Activated naive CD8-positive, alpha-beta T cell treated with anti-CD3 and anti-CD28 coated beads, Interleukin-2, amount 50 U/mL, for 24 hours (primary cell): ENCODE measurements at places on chromosomes 11 and 22.

- no peak overlapping the region for H3K27ac ChIP-seq
- no peaks in the 10 kb centered on the region for H3K4me1 ChIP-seq
Observed at GRCh38 chr11:12792590-12792989, 118.4 kb downstream of the TEAD1 start.

DNA sequence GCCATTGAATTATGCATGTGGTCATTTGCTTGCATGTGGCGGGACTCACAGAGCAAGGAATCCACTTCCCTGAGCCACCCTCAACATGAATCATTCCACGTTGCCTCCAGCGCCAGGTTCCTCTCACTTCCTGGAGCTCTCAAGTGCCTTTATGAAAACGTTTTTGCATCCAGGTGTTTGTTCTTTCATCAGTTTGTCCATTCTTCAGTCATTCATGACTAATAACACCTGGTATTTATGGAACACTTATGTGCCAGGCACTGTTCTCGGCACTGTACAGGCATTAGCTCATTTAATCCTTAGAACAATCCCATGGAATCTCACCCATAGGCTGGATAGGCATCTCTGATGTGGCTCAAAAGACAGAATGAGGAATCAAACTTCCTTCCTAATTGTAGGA, 256.1 kb upstream of the SYN3 start:
- no peak overlapping the region for H3K27ac ChIP-seq
- no peak overlapping the region for H3K4me3 ChIP-seq
- no peaks in the 10 kb centered on the region for H3K27me3 ChIP-seq
- H3K36me3 ChIP-seq = no peaks in the 10 kb centered on the region
- no peak for DNase-seq

DNA sequence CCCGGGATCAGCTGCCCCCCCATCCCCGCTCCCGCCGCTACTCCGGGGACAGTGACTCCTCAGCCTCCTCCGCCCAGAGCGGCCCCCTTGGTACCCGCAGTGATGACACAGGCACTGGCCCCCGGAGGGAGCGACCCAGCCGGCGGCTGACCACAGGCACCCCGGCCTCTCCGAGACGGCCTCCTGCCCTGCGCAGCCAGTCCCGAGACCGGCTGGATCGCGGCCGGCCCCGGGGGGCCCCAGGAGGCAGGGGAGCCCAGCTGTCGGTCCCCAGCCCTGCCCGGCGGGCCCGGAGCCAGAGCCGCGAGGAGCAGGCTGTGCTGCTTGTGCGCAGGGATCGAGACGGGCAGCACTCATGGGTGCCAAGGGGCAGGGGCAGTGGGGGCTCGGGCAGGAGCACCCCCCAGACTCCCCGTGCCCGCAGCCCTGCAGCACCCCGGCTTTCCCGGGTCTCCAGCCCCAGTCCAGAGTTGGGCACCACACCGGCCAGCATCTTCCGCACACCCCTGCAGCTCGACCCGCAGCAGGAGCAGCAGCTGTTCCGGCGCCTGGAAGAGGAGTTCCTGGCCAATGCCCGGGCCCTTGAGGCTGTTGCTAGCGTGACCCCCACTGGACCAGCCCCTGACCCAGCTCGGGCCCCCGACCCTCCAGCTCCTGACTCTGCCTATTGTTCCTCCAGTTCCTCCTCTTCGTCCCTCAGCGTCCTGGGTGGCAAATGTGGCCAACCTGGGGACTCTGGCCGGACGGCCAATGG, 3.9 kb downstream of the RASL10A start:
- H3K36me3 ChIP-seq = no peaks in the 10 kb centered on the region
- peaks cover 38% of the 10 kb centered on the region for H3K27me3 ChIP-seq
- peaks cover 36% of the 10 kb centered on the region for H3K4me1 ChIP-seq
- H3K27ac ChIP-seq = no peak overlapping the region
- H3K4me3 ChIP-seq = no peak overlapping the region

GRCh38 chr11:105701098-105701497, 91.2 kb downstream of the GRIA4 start:
- no peaks in the 10 kb centered on the region for H3K36me3 ChIP-seq
- H3K27ac ChIP-seq = no peak overlapping the region
- peaks cover 3% of the 10 kb centered on the region for H3K27me3 ChIP-seq
- no peak overlapping the region for H3K4me3 ChIP-seq

DNA sequence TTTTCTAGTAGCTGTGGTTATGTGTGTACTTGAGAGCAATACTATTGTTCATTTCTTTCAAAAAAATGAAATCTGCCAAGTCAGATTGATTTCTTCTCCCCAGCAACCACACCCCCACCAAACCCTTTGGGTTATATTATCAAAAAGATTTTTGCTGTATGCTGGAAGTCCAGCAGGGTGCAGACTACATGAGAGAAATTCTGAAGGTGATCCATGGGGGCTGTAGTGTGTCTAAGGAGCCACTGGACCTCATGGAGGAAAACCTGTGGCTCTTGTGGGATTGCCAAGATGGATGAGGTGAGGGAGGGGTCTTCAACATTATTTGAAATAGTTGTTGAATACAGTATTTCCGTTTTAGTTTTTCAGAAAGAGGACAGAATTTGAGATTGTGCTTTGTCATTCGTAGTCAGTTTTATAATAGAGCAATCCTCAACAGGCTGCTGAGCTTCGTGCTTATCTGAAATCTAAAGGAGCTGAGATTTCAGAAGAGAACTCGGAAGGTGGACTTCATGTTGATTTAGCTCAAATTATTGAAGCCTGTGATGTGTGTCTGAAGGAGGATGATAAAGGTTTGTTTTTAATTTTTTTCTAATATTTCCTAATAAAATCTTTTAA, 3.1 kb downstream of the EIF3M start:
- no peaks in the 10 kb centered on the region for H3K27me3 ChIP-seq
- DNase-seq = no peak
- no peak overlapping the region for H3K27ac ChIP-seq
- H3K4me3 ChIP-seq = peak overlapping the region; percentile 98
- peaks cover 47% of the 10 kb centered on the region for H3K4me1 ChIP-seq

- H3K27ac ChIP-seq = no peak overlapping the region
- H3K36me3 ChIP-seq = no peaks in the 10 kb centered on the region
- peaks cover 2% of the 10 kb centered on the region for H3K4me1 ChIP-seq
- no peaks in the 10 kb centered on the region for H3K27me3 ChIP-seq
Observed at GRCh38 chr11:13896175-13896980, 66.1 kb upstream of the SPON1 start.

DNA sequence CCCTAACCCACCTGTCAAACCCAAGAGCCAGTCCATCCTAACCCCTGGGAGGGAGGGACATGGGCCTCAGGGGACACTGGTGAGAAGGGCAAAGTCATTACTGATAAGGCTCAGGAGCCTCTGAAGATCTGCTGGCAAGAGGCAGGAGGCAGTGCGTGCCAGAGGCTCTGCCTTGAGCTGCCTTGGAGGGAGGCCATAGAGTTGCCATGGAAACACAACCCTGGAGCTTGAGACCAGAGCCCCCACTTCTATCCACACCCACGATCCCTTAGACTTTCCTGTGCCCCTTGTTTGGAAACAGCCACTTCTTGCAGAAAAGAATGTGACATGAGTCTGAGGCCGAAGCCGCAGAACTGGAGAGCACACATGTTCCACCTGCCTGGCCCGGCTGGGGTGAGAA, 89.7 kb upstream of the CSNK2A3 start:
- H3K4me3 ChIP-seq = no peak overlapping the region
- H3K27ac ChIP-seq = no peak overlapping the region
- no peaks in the 10 kb centered on the region for H3K4me1 ChIP-seq
- peaks cover 3% of the 10 kb centered on the region for H3K36me3 ChIP-seq

DNA sequence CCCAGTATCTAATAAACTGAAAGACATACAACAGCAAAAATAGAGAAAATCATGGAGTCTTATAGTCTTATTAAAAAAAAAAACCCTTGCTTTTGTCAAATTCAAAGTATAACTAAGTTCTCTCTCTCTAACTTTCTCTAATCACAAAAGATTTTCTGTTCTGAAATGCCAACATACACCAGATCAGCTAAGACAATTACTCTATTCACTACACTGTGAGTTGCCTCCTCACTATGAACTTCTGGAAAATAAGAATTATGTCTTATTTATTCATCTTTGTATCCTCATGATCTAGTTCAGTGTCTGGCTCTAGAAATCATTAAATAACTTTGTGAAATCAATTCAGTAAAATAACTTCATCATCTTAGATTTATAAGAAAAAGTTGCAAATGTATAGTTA, 12.7 kb downstream of the FAM76B start:
- no peak overlapping the region for H3K27ac ChIP-seq
- peaks cover 19% of the 10 kb centered on the region for H3K4me1 ChIP-seq
- no peak for DNase-seq

DNA sequence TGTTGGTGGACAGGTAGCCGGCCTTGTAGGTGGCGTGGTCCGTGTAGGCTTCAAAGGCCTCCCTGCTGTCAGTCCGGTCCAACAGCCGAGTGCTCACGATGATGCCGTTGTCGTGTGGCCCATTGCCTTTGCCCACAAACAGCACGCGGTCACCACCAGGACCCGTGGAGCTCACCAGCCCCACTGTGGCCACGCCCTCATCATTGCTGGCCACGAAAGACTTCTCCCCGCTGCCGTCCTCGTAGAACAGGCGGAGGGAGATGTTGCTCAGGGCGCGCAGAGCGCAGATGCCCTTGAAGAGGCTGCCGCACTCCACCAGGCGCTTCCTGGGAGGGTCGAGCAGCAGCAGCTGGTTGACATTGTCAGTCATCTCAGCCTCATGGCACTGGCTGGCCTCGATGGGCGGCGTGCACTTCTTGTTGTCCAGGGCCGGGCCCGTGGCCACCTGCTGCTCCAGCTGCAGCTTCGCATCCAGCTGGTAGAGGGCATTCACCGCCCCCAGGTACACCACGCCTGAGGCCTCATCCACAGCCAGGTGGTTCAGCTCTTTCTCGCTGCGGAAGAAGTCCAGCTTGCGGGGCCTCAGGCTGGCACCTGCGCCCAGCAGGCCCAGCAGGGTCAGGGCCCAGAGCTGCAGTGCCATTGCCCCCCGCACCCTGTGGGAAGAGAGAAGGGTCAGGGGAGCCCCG, 17.4 kb downstream of the PLXNB2 start:
- H3K4me3 ChIP-seq = no peak overlapping the region
- peaks cover 6% of the 10 kb centered on the region for H3K27me3 ChIP-seq

DNA sequence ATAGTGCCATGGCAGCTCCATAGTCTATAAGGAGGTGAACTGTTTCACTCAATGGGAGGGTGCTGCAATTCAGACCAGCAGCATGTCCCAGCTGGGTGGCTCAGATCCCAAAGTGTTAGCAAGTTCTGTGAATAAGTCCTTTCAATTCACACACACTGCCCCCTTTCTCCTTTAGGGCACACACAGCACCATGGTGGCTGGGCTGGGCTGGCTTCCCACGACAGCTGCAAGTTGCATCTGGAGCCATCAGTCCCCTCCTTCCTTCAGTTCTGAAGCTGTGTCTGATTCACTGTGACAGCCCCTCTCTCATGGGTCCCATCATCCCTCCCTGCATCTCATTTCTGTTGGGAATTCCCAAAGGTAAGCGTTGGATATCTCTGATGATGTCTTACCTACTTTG, 324.1 kb upstream of the NCAM1 start:
- H3K27me3 ChIP-seq = peaks cover 11% of the 10 kb centered on the region
- no peak for DNase-seq
- no peaks in the 10 kb centered on the region for H3K4me1 ChIP-seq

DNA sequence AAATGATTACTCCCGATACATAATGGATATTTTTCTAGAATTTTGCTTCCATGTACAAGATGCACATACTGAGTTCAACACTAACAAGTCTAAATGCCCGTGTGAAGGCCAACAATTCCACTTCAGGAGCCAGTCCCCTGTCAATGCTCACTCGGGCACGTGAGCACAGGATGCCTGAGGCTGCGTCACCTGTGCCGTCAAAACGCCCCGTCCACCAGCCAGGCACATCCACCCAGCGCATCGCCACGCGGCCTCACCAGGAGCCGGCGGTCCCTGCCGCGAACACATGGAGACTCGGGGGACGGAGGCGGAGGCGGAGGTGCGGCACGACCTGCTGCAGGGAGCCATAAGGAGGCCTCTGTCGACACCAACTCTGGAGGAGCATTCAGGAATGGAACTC, 9.8 kb downstream of the TOLLIP start:
- H3K4me3 ChIP-seq = no peak overlapping the region
- no peak overlapping the region for H3K27ac ChIP-seq
- H3K4me1 ChIP-seq = peaks cover 2% of the 10 kb centered on the region
- DNase-seq = no peak

DNA sequence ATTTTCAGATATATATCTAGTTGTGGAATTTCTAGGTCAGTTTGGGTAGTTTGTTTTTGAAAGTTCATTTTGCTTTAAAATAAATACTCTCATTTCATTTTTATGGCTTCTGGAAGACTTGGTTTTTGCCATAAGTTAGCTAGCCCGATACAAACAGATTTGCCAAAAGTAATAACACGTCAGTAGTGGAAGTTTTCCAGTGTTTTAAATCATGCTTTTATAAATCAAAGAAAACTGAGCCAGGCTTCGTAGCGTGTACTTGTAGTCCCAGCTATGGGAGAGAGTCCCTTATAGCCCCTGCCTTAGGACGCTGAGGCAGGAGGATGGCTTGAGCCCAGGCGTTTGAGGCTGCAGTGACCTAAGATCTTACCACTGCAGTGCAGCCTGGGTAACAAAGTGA, 21.7 kb upstream of the MICALL1 start:
- peaks cover 2% of the 10 kb centered on the region for H3K4me1 ChIP-seq
- H3K36me3 ChIP-seq = peaks cover 56% of the 10 kb centered on the region

DNA sequence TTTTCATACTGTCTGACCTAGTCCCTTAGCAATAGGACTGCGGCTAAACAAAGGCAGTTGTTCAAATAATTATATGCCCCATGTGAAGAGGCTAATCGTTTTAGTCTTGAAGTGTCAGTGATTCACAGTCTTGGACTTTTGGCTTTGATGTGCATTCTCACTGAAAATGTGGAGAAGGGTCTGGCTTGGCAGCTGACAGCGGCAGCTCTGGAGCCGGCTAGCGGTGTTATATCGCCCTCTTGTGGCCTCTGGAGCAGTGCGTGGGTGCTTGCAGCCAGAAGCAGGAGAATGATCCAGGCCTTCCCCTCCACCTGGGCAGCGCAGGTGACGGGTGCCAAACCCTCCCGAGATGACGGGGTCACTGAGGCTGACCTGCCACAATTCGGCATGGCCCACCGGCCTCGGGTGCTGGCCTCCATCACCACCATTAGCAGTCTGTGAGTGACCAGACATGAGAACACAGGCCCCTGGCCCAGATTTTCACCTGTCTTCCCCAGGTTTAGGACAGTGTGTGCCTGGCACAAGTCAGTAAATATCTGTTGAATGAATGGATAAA, 90.3 kb upstream of the PITPNB start:
- DNase-seq = peak; percentile 81
- H3K27ac ChIP-seq = no peak overlapping the region
- H3K4me1 ChIP-seq = no peaks in the 10 kb centered on the region
- H3K27me3 ChIP-seq = no peaks in the 10 kb centered on the region

DNA sequence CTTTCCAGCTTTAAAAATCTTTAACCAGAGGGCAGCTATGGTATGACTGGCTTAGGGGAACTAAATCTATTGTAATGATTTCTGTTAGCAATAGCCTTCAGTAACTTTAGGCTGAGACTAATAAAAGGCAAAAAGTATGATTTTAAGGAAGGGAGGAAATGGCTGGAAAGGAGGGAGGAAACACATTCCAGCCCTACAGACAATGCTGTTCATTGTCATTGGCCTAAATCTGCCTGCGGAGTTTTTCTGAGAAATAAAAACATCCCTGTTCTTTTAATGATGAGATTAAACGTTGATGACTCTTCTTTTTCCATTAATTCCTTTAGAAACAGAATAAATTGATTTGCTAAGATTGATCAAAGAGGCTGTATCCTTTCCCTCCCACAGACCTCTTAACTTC, 99.6 kb upstream of the GRAMD1B start:
- H3K36me3 ChIP-seq = no peaks in the 10 kb centered on the region
- DNase-seq = no peak
- H3K27me3 ChIP-seq = peaks cover 5% of the 10 kb centered on the region
- no peaks in the 10 kb centered on the region for H3K4me1 ChIP-seq
- H3K27ac ChIP-seq = no peak overlapping the region
